Activated CD8-positive, alpha-beta memory T cell treated with anti-CD3 and anti-CD28 coated beads for 1 hour (primary cell): ENCODE measurements at places on chromosomes 11 and 22.

- DNase-seq, result no peak
Measured at GRCh38 chr11:110991661-110992355, 253.7 kb upstream of the POU2AF2 start.

DNA sequence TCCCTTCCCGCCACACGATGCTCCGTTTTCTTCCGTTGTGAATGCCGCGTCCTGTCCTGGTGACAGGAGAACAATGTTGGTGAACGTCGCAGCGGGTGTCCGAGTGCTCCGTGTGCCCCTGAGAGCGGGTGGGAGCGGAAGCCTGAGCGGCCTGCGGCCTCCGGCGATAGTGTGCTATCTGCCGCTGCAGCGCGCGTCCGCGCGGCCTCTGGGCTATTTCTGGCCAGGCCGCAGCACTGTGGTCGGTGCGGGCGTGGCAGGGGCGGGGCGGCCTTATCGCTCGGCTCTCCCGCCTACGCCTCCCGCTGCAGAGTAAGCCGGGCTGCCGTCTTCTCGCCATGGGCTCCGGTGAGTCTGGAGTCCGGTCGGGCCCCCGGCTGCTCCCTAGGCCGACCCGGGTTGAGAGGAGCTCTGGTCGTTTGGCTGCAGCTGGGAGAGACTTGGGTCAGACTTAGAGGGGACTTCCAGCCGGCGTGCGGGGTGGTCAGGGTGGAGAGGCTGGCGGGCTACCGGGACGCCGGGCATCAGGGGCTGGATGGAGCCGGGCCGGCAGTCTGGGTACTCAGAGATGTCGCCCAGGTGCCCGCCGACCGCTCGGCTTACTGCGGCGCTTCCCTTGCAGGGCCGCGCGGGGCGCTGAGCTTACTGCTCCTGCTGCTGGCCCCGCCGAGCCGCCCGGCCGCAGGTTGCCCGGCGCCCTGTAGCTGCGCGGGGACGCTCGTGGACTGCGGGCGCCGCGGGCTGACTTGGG lies at the start of gene GP1BB:
Gene GP1BB (plus strand): TSS at position 308 of the 751 bp plus-strand sequence. CDS start 31 bp downstream, at position 339.
- DNase-seq, result no peak

GRCh38 chr11:120089036-120090001 lies 48.6 kb downstream of the TRIM29 start:
- DNase-seq, result no peak

DNA sequence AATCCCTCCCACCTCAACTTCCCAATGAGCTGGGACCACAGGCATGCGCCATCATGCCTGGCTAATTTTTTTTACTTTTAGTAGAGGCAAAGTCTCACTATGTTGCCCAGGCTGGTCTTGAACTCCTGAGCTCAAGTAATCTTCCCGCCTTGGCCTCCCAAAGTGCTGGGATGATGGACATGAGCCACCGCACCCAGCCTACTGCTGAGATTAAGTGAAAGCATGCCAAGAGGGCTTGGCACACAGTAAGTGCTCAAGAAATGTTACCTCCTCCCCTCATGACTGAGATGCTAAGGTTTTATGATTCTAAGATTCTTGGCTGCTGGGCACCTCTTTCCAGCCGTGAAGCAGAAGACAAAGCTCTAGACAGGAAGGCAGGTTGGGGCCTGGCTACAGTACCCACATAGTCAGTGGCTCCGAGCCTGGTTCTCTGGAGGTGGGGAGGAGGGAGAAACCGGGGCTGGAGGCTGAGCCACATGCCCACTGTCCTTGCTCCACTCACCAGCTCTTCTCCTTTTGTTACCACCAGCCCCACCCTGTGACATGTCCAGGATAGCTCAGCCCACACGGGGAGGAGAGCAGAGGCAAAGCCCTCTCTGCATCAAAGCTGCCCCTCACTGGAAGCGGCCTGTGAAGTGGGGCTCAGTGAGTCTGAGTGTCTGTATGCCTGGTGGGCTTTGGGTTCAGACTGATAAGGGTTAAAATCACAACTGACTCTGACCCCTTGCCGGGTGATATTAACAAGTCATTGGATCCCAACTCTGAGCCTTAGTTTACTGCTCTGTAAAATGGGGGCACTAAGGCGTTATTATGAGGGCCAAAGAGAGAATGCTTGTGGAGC lies 12.9 kb downstream of the ARHGEF17 start:
- DNase-seq, result no peak

DNA sequence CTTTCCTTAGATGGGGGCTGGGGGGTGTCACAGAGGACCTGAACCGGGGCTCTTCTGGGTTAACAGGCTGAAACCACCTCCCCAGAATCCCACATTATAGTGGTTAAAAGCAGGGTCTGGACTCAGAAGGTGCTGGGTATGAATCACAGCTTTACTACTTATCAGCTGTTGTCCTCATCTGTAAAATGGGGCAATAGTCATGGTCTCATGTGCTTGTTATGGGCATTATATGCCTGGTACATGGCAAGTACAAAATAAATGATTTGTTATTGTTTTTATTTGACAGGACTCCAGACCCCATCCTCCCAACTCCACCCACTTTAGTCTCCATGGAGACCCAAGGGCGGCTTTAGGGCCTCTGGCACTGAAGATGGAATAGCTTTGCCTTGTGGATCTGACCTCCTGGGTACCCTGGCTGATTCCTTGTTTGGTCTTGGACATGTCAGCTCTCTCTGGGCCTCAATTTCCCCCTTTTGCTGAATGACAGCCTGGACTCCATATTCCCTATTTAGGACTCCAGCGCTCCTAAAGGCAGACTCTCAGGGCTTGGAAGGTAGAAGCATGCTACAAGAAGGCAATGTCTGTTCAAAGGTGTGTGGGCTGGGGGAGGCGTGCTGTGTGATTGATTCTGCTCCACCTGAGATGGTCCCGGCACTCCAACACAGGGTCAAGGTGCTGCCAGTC lies 812 bp upstream of the SMTN start:
- DNase-seq, result no peak

GRCh38 chr11:120972621-120973020 lies 51.3 kb upstream of the TBCEL start:
- no peak for DNase-seq

GRCh38 chr11:92464822-92465221 lies 240.2 kb downstream of the FAT3 start:
- no peak for DNase-seq

DNA sequence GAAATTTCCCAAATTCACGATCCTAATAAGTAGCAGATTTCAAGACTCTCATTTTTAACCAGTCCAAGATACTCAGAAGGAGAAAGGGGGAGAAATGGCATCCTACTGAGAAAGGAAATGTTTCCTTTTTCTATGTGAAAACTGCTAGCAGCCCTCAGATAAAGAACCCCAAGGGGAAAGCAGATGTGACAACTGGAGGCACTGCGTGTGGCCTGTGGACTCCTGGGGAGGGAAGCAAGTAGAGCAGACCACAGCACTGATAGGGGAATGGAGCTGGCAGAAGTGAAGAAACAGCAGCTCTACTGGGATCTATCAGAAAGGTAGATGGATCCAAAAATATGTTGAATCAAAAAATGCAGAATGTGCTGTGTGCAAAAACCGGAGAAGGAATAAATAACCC lies 239.7 kb upstream of the API5 start:
- DNase-seq, result no peak

GRCh38 chr11:74838188-74838587 lies 89.5 kb downstream of the RNF169 start:
- no peak for DNase-seq

DNA sequence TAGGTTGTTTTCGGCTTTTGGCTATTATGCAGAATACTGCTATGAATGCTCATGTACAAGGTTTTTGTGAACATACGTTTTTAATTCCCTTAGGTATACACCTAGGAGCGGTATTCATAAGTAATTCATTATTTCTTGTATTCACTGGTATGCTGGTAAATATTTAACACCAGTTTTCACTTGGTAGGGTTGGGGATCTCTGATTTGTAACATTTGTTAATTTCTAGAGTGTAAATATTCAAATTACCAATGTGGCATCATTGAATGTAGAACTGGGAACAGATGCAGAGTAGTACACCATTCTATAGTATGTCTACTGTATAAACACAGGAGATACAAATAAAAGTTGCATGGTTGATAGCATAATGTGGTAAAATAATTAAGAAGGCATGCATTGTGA lies 16.3 kb downstream of the GVQW3 start:
- DNase-seq, result no peak

DNA sequence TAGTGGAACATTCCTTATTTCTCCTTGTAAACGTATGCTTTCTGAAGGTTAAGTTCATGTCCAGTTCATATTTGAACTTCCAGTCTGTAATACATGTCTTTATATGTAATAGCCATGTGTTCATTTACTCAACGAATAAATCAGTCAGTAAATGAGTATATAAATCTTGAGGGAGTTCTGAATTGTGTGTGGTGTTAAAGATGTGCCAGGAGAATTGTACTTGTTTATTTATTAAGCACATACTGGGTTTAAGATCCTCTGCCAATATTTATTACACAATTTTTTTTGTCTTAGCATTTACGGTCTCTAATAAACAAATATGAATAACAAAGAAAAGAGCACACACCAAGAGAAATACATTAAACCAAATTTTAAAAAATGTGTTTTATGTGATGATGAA lies 26.5 kb upstream of the CLMP start:
- DNase-seq, result no peak

DNA sequence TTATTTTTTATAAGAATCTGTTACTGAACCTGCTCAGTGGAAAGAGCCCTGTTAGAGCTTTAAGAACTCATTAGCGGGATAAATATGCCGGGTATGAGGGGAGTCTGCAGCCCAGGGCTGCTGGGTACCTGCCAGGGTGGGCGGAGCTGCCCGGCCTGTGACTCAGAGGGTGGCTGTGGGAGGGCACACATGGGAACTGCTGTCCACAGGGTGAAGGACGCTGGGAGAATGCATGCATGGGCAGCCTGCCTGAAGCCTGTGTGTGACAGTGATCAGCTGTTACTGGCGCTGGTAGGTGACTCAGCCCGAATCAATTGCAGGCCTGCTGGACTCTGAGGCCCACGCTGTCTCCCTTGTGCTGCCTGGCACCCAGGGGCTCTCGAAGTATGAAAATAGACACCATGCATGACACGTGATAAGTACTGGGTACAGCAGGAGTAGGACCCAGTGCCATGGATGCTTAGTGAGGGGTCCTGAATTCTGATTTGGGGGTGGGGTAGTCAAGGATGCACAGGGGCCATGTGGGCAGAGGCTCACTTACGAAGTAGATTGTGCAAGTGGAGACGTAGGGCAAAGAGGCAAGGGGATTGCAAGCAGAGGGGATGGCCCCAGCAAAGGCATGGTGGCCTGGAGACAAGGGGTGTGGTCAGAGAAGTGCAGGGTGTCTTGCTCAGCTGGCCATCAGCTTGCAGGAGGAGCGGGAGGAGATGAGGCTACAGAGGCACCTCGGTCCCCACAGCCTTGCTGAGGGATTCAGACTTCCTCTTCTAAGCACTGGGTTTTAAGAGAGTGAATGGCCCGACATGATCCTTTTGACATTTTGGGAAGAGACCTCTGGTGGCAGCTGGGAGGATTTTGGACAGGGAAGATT lies 36.5 kb downstream of the GRIK4 start:
- no peak for DNase-seq

GRCh38 chr11:1034001-1034400 lies 2.5 kb downstream of the MUC6 start:
- DNase-seq, result no peak

- no peak for DNase-seq
Measured at GRCh38 chr22:32810555-32811133, 9.1 kb downstream of the TIMP3 start.

DNA sequence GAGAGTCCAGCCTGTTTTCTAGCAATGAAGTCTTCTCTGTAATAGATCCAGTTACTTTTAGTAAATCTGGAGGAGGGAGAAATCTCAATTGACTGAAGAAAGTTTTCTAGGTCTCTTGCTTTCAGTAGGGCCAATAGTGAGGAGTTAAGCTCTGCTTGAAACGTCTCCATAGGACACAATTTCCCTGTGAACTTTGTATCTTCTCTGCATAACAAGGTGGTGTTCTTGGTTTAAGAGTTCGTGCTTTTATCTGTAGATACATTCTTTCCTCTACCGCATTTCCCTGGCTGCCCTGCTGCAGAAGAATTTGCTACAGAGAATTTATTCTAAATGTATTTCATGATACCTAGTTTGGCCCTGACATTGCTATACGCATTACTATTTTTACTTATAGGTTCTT lies 183.1 kb downstream of the ARHGAP42 start:
- DNase-seq, result no peak

- DNase-seq, result no peak
Measured at GRCh38 chr11:116357784-116358544, 414.8 kb downstream of the BUD13 start.

DNA sequence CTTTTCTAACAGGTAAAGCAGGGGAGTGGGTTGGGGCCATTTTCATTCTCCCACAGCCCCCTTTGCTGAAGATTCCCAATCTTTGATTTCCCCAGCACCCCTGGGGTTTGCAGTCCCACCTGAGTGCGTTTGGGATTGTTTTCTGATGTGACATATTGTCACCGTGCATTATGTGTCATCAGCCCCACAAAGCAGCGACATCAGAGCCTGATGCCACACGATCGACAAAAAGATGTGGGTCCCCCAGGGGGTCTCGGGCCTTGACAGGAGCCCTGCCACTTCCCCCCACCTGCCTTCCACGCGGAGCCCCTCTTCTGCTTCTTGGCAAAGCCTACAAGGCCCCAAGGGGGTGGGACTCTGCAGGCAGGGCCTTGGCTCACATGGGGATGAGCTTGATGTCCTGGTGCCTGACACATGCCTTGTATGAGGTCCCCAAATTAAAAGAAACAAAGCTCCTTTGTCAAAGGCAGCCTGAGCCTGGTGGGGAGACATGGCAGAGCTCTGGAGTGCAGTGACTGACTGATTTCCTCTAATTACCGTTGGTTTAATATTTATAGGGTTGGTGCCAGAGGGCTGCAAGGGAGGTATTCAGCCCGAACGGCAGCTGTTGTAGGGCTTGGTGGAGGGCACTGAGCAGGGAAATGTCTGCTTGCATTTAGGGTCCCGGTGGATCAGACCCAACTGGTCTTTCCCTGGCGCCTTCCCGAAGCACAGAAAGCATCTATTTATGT lies 149.2 kb downstream of the MIAT start:
- no peak for DNase-seq

- no peak for DNase-seq
Measured at GRCh38 chr22:26174280-26174679, 5.0 kb downstream of the SEZ6L start.

- no peak for DNase-seq
Measured at GRCh38 chr22:33605666-33606065, 314.6 kb downstream of the LARGE1 start.

- no peak for DNase-seq
Measured at GRCh38 chr22:46047841-46048595, 71.1 kb upstream of the WNT7B start.

- no peak for DNase-seq
Measured at GRCh38 chr22:29306835-29307595, 565 bp downstream of the GAS2L1 start.
